ENCODE measurements at places on chromosomes 5 and 9.

- DNase-seq, result no peak
Measured at GRCh38 chr5:59661954-59662615, 231.4 kb downstream of the PDE4D start.

- peak; percentile 54 for DNase-seq
Measured at GRCh38 chr5:95973793-95974325, 12.2 kb upstream of the ELL2 start.

GRCh38 chr5:1007221-1007680, 1.4 kb upstream of the NKD2 start:
- DNase-seq, result peak; percentile 6

- DNase-seq, result no peak
Measured at GRCh38 chr5:18972177-18972576, 1015.8 kb downstream of the CDH18 start.

GRCh38 chr5:10301842-10302610, 5.7 kb downstream of the CMBL start:
- DNase-seq, result no peak
